Renal cortical epithelial cell (primary cell): ENCODE measurements at places on chromosomes 2 and 18. TPM values are rescaled to one million over a fixed set of nuclear protein-coding genes. Genes with fewer than 3 reads are reported as not detected.

CCL20 gene
- total RNA-seq = 1.4 and 204 TPM in 2 replicates

DNA sequence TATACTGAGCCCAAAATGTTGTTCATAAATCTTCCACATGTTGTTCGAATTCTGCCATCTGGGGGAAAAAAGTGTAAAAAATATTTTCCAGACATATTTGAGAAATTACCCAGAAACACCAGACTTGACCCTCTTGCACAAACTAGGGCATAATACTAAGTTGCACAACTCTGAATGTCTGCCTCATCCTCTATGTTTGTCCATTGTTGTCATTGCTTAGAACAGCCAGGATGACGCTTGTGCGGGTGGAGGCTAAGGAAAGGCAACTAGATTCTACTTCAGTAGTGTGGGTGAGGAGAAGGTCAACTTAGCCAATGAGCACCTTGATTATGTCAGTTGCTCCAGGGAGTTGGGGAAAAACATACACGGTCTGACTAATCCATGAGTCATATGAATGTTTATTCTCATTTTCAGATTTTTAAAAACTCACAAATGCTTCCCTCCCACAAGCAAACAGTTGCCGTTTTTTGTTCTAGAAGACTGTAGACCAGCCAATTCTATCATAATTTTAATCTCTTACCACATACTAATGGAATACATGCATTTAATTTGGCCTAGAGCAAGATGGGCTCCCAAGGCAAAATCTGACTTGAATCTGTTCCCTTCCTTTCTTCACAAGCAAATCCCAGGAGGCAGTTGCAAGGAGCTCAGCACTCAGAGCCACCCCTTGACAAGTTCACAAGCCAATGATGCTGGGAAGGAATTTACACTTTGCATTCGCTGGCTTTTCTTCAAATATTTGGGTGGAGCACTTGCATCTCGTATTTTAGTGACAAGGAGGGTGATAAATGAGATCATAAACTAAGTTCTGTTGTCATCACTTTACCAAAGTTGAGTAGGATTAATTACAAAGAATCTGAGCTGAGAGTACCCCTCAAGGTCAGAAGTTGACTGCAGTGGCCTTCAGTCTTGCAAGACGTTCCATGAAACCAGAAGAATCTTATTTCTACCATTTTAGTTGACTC is 163.2 kb upstream of the TWIST2 start:
- peak; percentile 55 for DNase-seq

MPP4 gene
- not detected in 2 replicates for total RNA-seq

GRCh38 chr2:231590614-231591013 is 2.0 kb upstream of the TEX44 start:
- DNase-seq = no peak

GRCh38 chr2:230203110-230203676 is 16.6 kb downstream of the SP110 start:
- no peak for DNase-seq

GRCh38 chr2:175003875-175004729 is 1.1 kb downstream of the CHN1 start:
- no peak for DNase-seq
